ENCODE measurements at places on chromosomes 11 and 22.

DNA sequence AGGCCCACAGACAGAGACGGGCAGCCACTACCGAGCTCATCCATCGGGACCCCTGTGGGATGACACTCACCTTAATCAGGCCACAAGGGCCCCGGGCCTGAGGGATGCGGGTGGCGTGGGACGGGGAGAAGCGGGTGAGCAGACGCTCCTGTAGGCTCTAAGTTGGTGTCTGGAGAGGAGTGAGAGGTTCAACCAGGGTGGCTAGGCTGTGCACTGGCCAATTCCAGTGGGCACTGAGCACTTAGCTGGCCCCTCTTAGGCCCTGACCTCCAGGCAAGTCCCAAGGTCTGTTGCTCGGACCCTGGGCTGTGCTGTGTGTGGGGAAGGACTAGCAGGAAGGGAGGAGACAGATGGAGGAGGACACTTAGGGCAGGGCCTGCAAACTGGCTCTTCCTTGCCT, 139.3 kb downstream of the ST3GAL4 start:
- H3K27ac ChIP-seq = no peak overlapping the region
- peaks cover 14% of the 10 kb centered on the region for H3K4me1 ChIP-seq
- no peaks in the 10 kb centered on the region for H3K36me3 ChIP-seq
- peak; percentile 52 for DNase-seq
- H3K4me3 ChIP-seq = no peak overlapping the region
- H3K27me3 ChIP-seq = no peaks in the 10 kb centered on the region

DNA sequence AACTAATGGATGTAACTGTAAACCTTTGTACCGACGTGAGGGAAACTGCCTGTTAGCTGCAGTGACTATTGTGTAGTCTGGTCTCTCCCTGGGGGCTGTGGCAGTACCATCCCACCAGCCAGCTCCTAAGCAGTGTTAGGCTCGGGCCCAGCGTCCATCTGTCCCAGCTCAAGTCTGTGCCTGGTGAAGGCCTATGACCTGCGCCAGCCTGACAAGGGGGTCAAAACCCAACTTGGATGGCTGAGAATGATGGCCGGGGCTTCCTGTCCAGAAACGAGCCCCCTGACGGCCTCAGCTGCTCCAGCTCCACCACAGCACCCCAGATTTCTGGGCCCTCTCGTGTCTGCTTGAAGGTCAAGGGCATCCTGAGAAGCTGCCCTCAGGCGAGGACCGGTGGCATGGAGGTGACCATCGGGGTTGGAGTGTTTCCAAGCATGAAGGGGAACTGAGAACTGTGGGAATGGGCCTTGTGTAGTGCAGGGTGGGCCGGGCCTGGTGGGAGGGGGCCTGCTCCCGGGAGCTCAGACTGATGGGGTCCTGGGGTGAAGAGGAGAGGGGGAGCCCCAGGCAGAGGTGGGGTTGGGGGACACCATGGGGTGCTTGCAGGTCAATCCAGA, 14.3 kb upstream of the SPI1 start:
- no peaks in the 10 kb centered on the region for H3K4me1 ChIP-seq
- H3K36me3 ChIP-seq = no peaks in the 10 kb centered on the region
- no peaks in the 10 kb centered on the region for H3K27me3 ChIP-seq
- no peak overlapping the region for H3K27ac ChIP-seq
- no peak for DNase-seq

DNA sequence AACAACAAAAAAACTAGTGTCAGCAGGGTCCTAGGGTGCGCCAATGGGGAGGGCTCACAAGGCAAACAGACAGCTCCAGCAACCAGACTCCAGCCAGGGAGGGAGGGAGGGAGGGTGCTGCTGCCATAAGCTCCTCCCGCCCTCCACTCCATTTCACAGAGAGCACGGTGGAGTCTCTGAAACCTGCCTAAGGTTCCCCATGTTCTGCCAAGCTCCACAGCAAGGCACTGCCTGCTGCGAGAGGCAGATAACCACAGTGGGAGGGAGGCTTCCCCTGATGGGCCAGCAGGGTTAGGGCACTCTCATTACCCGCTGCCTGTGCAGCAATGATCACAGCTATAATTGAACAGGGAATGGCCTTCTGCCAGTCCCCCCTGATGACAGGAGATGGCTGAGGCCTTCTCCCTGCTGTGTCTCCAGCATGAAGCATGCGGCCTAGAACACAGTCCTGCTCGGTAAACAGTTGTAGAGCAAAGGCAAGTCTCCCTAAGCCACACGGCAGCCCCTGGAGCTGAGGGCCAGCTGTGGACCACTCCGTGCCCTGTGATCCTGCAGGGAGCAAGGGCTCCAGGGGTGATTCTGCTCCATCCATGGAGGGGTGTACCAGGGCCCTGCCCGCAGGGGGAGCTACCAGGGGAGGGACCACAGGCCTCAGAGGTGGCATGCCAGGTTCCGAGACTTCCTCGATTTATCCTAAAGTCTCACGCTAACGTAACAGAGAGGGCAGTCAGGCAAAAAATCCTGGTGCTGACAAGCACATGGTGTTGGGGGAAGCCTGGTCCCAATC, 42.9 kb downstream of the PC start:
- no peak overlapping the region for H3K4me3 ChIP-seq
- H3K27me3 ChIP-seq = no peaks in the 10 kb centered on the region
- H3K4me1 ChIP-seq = peaks cover 5% of the 10 kb centered on the region
- no peak overlapping the region for H3K27ac ChIP-seq
- peak; percentile 76 for DNase-seq

- no peak for DNase-seq
- H3K4me1 ChIP-seq = no peaks in the 10 kb centered on the region
- no peak overlapping the region for H3K4me3 ChIP-seq
- no peaks in the 10 kb centered on the region for H3K36me3 ChIP-seq
These were observed 447.0 kb upstream of the ARHGAP42 start for GRCh38 chr11:100240025-100240539.

GRCh38 chr11:110173811-110174644, 80.8 kb downstream of the ZC3H12C start:
- no peaks in the 10 kb centered on the region for H3K4me1 ChIP-seq
- no peak overlapping the region for H3K4me3 ChIP-seq

DNA sequence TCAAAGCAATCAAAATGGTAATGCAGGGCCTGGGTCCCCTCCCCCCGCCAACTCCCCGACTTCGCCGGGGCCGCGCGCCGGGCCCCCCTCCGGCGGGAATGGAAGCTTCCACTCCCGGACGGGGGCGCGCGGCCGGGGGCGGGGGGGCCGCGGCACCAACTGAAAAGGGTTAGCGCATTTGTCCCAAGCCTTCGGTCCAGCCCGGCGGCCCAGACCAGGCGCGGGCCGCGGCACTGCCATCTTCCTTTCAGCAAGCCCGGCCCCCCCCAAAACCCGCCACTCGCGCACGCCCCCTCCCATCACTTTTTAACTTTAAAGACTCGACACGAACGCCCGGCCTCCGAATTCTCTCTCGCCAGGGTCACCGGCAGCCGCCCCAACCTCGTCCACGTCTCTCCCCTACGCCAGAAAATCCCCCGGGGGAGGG, 2.8 kb downstream of the PHF21B start:
- H3K4me1 ChIP-seq = peaks cover 3% of the 10 kb centered on the region
- peaks cover 30% of the 10 kb centered on the region for H3K36me3 ChIP-seq
- H3K4me3 ChIP-seq = peak overlapping the region; percentile 89

- H3K27me3 ChIP-seq = no peaks in the 10 kb centered on the region
- no peaks in the 10 kb centered on the region for H3K36me3 ChIP-seq
- H3K27ac ChIP-seq = no peak overlapping the region
- DNase-seq = peak; percentile 83
- H3K4me1 ChIP-seq = peaks cover 2% of the 10 kb centered on the region
These were observed 18.3 kb upstream of the SYT7 start for GRCh38 chr11:61598886-61599868.

DNA sequence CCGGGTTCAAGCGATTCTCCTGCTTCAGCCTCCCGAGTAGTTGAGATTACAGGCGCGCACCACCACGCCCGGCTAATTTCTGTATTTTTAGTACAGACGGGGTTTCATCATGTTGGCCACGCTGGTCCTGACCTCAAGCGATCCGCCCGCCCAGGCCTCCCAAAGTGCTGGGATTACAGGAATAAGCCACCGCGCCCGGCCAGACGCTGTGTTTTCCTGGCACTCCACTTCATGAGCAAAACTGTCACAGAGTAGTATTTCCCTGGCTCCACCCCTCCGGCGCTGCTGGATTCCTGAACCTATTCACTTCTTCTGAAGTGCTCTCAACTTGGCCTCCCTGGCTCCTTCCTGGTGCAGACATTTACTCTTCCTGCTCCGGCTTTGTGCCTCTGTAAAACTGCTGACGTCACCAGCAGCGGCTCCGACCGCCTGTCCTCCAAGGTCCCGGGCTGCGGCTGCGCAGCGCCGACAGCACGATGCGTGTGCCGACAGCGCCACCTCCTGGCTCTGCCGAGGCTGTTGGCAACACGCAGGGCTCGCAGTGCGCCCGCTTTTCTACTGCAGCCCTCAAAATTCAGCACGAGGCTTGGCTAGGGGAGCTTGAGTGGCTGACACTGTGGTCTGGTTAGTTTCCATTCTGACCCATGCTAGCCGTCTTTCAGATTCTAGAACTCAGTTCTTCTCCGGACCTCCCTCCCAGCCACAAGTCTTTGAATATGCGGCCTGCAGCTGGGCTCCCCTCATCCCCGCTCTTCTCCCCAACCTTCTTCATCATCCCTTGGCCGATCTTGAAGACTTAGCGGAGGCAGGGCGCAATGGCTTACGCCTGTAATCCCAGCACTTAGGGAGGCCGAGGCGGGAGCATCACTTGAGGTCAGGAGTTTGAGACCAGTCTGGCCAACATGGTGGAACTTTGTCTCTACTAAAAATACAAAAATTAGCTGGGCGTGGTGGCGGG, 36.6 kb downstream of the APOL3 start:
- H3K4me1 ChIP-seq = no peaks in the 10 kb centered on the region
- H3K27me3 ChIP-seq = peaks cover 22% of the 10 kb centered on the region
- peak; percentile 96 for DNase-seq
- no peak overlapping the region for H3K4me3 ChIP-seq
- H3K36me3 ChIP-seq = no peaks in the 10 kb centered on the region

GRCh38 chr22:46433318-46433717, 97.8 kb downstream of the TRMU start:
- H3K4me3 ChIP-seq = no peak overlapping the region
- H3K27me3 ChIP-seq = no peaks in the 10 kb centered on the region
- peaks cover 8% of the 10 kb centered on the region for H3K36me3 ChIP-seq
- no peak overlapping the region for H3K27ac ChIP-seq
- H3K4me1 ChIP-seq = no peaks in the 10 kb centered on the region
- DNase-seq = no peak

GRCh38 chr11:129969920-129970319, 32.7 kb downstream of the PRDM10 start:
- H3K27ac ChIP-seq = no peak overlapping the region
- H3K4me1 ChIP-seq = no peaks in the 10 kb centered on the region
- DNase-seq = no peak

- DNase-seq = peak; percentile 52
- H3K36me3 ChIP-seq = no peaks in the 10 kb centered on the region
- H3K4me1 ChIP-seq = no peaks in the 10 kb centered on the region
- H3K4me3 ChIP-seq = no peak overlapping the region
- no peaks in the 10 kb centered on the region for H3K27me3 ChIP-seq
- no peak overlapping the region for H3K27ac ChIP-seq
These were observed 13.0 kb downstream of the SCN3B start for GRCh38 chr11:123641495-123641840.

DNA sequence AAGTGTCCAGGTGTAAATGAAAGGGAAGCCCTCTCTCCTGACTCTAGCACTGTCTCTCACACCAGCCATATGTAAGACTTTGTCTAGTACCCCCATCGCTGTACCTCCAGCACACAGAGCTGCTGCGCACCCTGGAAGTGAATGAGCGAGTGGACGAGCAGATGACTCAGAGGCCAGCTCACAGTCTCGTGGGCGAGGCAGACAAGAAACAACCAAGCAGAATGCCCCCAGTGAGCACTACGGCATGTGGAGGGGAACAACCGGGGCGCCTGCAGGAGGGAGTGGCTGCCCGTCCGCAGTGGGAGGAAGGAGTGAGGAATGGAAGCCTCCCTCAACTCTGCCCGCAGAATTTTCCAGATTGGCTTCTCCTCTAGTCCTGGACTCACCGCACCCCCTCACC, 46.4 kb downstream of the MCM5 start:
- no peaks in the 10 kb centered on the region for H3K36me3 ChIP-seq
- H3K27ac ChIP-seq = no peak overlapping the region

- no peak overlapping the region for H3K27ac ChIP-seq
- no peak for DNase-seq
- no peaks in the 10 kb centered on the region for H3K36me3 ChIP-seq
These were observed 101.0 kb downstream of the PGR start for GRCh38 chr11:101028644-101029043.

Data from endodermal cell (in vitro differentiated cells).